Myocyte (in vitro differentiated cells): ENCODE measurements at places on chromosomes 1 and 21. TPM values are rescaled to one million over a fixed set of nuclear protein-coding genes. Genes with fewer than 3 reads are reported as not detected.

GRCh38 chr1:111203681-111204200 is 3.3 kb upstream of the DENND2D start:
- DNase-seq: no peak

- DNase-seq: no peak
These were observed 1.7 kb downstream of the PDE9A start for GRCh38 chr21:42654913-42655795.

DNA sequence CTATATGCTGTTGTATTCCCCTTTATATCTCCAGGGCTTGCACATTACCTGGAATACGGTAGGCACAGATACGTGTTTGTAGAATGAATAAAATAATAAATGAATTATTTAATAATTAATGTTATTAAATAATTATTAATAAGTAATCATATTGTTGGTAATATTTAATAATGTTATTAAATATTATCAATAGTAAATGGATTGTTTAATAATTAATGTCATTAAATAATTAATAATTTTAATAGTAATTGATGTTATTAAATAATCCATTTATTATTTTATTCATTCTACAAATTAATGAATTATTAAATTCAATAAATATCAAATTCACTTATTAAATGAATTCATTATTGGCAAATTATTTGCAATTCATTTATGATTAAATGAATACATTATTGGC is 175.1 kb downstream of the MATN1 start:
- no peak for DNase-seq

- peak; percentile 26 for DNase-seq
These were observed 448.0 kb downstream of the KCNT2 start for GRCh38 chr1:196160066-196160795.

DNA sequence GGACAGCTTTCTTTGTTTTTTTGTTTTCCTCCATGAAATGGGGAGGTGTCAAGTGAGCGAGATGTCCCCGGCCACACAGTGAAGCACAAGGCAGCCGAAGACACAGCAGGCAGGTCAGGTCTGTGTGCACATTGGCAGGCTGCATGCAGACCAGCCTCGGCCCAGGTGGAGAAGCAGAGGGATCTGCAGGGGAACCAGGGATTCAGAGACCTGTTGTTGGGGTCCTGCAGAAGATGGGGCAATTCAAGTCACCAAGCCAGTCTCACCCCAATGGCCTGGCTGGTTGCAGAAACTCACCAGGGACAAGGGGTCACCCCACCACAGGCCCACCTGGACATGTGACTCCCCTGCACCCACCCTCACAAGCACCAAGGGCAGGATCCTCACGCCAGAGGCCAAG is 4.0 kb upstream of the ABCG1 start:
- no peak for DNase-seq

DNA sequence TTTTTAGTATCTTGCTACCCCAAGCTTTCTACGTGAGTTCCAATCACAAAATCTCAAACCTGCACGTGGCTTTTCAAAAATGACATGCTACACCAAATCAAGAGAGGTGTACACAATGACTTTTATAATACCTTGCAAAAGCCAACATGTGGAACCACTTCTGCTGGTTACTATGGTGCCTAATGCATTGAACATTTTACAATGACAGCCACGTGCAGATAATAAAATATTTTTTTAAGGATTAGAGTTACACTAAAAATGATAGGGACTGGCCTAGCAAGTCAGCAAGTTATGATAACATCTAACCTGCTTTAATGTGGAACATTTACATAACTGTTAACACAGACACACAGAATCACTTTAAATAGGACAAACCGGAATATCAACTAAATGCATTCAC is 30.2 kb downstream of the EYA3 start:
- DNase-seq: no peak

- DNase-seq: no peak
These were observed 4.0 kb downstream of the ARHGEF19 start for GRCh38 chr1:16208270-16208987.

- DNase-seq: peak; percentile 78
These were observed 19.7 kb downstream of the MFAP2 start for GRCh38 chr1:16960560-16961296.

DNA sequence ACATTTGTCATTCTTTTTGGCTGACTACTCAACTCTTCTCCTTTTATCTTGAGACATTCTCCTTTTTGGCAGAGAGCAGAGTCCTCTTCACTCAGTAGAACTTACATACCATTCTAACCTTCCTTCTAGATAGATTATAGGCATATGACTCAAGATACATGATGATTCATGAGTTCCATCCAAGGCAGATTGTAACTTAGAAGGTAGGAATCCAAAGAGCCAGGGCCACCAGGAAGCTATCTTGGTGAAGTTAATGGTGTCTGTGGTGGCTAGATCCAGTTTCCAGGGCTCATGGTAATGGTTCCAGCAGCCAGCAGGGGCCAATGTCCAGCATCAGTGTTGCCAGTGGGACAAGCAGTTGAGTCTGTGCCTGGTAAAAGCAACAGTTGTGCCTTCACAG is 76.1 kb upstream of the KIAA0040 start:
- no peak for DNase-seq

DNA sequence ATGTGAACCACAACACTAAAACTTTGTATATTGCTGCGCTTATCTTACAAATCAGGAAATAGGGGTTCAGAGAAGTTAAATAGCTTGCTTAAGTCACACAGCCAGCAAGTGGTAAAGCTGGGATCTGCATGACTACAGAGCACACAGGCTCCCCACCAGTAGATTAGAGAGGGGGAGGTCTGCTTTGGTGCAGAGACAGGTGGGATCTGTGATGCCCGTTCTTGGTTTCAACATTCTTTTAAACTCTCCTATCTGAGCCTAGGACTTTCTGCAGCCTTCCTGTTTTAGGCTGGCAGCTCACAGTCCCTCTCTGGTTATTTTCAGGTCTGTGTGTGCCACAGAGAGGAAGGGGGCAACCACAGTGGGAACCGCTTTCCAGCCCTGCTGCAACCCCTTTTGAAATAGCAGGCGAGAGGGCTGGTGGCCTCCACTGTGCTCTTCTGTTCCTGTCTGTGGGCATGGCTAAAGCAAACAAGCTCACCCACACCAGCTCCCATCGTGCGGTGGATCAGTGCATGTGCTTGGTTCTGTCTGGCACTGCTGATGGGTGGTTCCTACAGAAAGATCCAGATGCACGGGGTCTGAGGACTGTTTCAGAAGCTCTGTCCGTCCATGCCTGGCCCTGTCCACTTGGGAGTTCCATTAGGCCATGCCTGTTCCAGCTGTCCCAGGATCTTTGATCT is 1.7 kb upstream of the IL6R start:
- no peak for DNase-seq

- DNase-seq: no peak
These were observed 41.8 kb upstream of the ACTRT2 start for GRCh38 chr1:2979191-2980072.

Gene UBL4B
- not detected in 2 replicates for total RNA-seq

Gene OR2L8
- total RNA-seq: not detected in 2 replicates

Gene MOV10
- total RNA-seq: 15.0 and 16.4 TPM in 2 replicates

Gene MX2
- total RNA-seq: 0.57 and 0.91 TPM in 2 replicates
